ENCODE measurements at places on chromosomes 3 and 15.

GRCh38 chr3:60847791-60848190, 403.5 kb downstream of the FHIT start:
- no peak for DNase-seq

DNA sequence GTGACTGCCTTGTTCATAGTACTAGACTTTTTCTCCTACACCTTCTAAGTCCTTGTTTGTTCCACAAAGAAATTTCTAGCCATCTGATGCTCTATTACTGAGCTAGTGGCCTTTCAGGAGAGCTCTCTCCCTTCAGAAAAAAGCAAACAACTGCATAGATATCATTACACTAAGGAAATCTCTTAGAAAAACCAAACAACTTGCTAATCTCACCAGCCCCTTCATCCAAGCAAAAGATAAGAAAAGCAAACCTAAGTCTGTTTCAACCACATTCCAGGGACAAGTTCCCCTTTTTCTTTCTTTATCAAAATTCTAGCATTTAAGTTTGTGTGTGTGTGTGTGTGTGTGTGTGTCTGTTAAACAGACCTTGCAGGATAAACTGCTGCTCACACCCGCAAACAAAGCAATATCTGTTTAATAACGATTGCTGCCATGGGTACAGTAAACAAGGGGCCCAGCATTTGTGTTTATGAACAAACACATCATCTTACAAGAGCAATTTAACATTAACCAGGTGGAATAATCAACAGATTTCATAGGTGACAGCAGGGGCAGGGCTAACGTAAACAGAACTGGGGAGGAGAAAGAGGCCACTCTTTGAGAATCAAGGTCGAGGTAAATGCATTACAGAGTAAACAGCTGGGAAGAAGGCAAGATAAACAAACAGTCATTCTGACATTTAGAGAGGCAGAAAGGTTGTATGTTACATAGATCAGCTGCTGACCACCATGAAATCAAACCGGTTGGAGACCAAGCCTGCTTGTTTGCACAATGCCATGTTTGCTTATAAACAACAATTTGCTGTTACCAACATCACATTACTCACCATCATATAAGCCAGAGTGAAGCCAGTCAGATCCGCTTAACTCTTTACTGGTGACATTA, 375.1 kb downstream of the FOXP1 start:
- no peak for DNase-seq

GRCh38 chr3:67624687-67625086, 29.7 kb downstream of the SUCLG2 start:
- no peak for DNase-seq

DNA sequence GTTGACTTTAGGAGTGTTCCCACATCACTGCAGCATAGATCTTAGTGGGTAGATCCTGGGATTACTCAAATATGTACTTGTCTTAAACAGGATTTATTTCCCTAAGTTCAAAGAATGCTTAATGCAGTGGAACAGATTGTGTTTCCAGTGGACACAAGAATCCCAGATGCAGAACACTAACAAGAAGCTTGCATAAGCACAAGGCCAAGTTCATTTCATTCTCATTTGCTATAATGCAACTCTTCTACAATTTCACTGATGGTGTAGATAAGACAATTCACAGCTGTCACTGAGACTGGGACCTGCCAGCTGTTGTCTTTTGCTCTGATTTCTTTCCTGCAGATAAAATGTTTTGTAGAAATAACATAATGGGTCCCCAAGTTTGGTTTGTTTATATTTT, 225.6 kb downstream of the NFKBIZ start:
- DNase-seq: no peak

- peak; percentile 87 for DNase-seq
These were observed 21.2 kb downstream of the GCSAM start for GRCh38 chr3:112111785-112112402.

- no peak for DNase-seq
These were observed 83.8 kb downstream of the ASB7 start for GRCh38 chr15:100686021-100686724.

DNA sequence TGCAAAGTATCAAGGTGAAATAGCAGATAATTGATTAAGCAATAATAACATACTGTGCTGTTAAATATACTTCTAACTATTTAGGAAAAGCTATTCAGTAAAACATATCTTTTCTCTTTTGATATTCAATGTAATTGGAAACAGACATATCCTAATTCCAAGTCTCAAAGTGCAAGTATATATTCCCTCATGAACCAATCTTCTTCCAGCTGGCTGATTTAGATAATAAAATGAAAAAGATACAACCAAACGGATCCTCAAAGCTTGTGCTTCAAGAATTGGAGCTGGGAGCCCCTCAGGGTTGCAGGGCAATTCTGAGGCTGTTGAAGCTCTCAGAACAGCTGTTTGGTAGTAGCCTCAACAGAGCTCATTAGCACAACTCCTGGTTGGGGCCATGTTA, 236.6 kb downstream of the ZIC1 start:
- DNase-seq: no peak

- no peak for DNase-seq
These were observed 23.3 kb upstream of the BUB1B start for GRCh38 chr15:40137303-40138200.

GRCh38 chr15:76327191-76328105, 9.1 kb upstream of the ISL2 start:
- DNase-seq: no peak

DNA sequence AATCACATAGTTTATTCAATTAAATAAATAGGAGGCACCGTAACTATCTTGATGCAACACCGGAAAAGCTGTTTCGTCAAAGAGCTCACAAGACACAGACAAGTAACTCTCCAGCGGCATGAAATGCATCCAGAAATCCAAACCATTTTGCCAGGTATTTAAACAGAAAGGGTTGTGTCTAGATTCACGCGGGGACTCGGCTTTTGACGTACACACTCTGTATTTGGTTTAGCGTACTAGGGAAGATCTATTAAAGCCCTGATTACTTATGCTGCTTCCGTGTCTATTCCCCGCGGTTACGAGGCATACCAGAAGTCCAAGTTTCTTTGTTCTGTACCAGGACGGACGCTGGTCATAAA, 718 bp downstream of the BNIP2 start:
- no peak for DNase-seq

DNA sequence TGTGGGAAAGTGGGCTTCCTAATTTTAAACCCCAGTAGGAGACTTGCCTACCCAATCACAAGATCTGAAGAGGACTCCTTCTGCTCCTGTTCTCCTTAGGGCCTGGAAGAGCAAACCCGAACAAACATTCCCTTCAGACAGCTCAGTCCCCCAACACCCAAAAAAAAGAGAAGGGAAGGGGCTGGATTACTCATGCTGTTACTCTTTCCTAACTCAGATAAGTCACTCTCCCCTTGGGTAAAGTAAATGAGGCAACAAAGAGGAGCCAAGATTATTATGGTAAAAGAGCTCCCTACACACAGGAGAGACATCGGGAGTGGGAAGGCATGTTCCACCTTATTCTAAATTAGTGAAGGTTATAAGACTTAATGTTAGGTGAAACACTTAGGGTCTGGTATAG, 18.1 kb upstream of the LEKR1 start:
- no peak for DNase-seq

- DNase-seq: no peak
These were observed 41.8 kb downstream of the CBLB start for GRCh38 chr3:105826778-105827634.

DNA sequence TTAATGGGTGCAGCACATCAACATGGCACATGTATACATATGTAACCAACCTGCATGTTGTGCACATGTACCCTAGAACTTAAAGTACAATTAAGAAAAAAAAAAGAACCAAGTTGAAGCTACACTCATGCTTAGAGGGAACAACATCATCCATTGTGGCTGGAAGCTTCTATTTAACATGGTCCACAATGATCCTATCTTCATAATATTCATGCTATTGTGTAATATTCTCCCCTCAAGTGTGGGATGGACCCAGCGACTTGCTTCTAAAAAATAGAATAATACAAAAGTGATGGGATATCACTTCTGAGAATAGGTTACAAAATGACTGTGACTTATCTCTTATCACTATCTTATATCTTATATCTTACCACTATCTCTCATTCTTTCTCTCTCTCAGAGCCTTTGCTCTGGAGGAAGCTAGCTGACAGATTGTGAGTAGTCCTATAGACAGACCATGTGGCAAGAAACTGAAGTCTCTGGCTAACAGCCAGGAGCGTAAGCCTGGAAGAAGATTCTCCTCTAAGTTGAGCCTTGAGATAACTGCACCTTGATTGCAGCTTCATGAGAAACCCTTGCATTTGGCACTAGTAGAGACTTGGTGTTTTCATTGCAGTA, 198.5 kb upstream of the MRPL3 start:
- DNase-seq: no peak

DNA sequence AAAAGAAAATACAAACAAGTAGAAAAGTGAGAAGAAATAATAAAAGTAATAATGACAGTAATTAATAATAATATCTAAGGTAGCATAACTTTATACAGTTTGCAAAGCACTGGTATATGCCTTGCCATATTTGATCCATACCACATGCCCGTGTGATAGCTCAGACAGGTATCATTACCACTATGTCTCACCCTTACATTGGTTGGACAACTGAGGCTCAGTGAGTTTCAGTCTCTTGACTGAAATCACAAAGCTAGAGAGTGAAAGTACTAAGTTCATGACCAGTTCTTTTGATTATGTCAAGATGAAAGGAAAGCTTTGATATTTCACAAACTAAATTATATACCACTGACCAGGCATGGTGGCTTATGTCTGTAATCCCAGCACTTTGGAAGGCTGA, 408.9 kb downstream of the GAP43 start:
- DNase-seq: no peak

Measured in neural progenitor cell (in vitro differentiated cells).